ENCODE measurements at places on chromosomes 2 and 18. TPM values are rescaled to one million over a fixed set of nuclear protein-coding genes. Genes with fewer than 3 reads are reported as not detected.

Gene PLGLB1
- 2.4 TPM for total RNA-seq

Gene TTN
- total RNA-seq, result 0.84 TPM

Gene CHN1
- 8.8 TPM for total RNA-seq

Gene CPO
- total RNA-seq, result not detected

GRCh38 chr2:219335373-219335786 is 2.8 kb upstream of the RESP18 start:
- ATAC-seq, result no peak
- peaks cover 4% of the 10 kb centered on the region for H3K4me1 ChIP-seq

DNA sequence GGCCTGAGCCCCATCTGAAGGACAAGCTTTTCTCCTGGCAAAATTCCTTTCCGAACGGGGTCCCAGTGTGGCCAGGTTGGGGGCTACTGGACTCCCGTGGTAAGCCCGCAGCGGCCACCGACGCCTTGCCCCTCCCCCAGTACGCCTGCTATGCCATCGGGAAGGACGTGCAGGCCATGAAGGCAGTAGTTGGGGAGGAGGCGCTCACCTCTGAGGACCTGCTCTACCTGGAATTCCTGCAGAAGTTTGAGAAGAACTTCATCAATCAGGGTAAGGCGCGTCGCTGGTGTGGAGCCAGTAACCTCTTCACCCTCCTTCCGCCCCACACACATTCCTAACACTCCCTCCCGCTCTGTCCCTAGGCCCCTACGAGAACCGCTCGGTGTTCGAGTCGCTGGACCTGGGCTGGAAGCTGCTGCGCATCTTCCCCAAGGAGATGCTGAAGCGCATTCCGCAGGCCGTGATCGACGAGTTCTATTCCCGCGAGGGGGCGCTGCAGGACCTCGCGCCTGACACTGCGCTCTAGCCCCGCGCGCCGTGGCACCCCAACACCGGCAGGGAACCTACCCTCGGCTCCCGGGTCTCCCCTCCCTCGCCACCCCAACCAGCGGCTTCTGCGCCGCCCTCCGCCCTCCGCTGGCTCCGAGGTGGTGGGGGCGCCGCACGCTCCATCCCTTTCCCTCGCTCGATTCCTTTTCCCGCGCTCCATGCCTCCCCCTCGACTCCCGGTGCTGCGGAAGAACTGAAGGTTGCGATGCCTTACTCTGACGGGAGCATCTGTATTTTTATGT is 13.6 kb upstream of the ANKRD53 start:
- H3K4me3 ChIP-seq, result peak overlapping the region; percentile 80
- peak; percentile 99 for ATAC-seq
- H3K4me1 ChIP-seq, result peaks cover 5% of the 10 kb centered on the region
- H3K27ac ChIP-seq, result peak overlapping the region; percentile 2

DNA sequence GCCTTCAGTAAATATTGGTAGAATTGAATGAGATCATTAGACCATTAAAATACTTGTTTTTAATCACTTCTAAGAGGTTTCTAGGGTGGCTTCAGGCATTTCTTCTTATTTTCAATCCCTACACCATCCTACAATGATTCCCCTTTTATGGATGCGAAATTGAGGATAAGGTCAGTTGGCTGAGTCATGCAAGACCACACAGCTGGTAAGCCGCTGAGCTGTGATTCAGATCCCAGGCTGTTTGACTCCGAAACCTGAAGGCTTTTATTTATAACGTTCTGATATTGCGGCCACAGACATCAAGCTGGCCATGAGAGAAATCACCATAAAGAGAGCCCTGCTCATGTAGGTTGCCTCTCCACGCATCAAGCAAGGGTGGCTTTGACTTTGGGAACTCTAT is 133.4 kb downstream of the VAPA start:
- no peak for ATAC-seq
- H3K4me1 ChIP-seq, result no peaks in the 10 kb centered on the region
- H3K27me3 ChIP-seq, result peaks cover 8% of the 10 kb centered on the region
- no peak overlapping the region for H3K27ac ChIP-seq

DNA sequence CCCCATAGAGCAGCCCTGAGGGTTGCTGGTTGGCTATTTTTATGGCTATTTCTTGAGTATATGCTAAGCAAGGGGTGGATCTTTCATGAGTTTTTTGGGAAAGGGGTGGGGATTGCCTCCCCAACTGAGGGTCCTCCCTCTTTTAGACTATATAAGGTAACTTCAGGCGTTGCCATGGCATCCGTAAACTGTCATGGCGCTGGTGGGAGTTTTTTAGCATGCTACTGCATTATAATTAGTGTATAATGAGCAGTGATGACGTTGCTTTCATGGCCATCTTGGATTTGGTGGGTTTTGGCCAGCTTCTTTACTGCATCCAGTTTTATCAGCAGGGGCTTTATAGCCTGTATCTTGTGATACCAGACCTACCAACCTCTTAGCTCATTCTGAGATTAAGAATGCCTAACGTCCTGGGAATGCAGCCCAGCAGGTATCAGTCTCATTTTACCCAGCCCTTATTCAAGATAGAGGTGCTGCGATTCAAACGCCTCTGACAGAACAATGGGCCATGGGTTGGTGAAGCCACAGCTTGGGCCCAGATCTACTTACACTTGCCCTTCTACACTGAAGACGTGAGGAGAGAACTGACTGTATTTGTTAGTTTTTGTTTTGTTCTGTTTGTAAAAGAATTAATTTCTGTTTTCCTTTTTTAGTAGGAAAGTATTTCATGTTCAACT is 53.8 kb upstream of the TMEM163 start:
- H3K4me3 ChIP-seq, result no peak overlapping the region
- no peaks in the 10 kb centered on the region for H3K36me3 ChIP-seq
- H3K27me3 ChIP-seq, result no peaks in the 10 kb centered on the region
- no peak for ATAC-seq

GRCh38 chr2:42754021-42754775 is 9.7 kb downstream of the OXER1 start:
- no peak overlapping the region for H3K27ac ChIP-seq
- H3K4me3 ChIP-seq, result no peak overlapping the region
- H3K36me3 ChIP-seq, result peaks cover 7% of the 10 kb centered on the region
- no peaks in the 10 kb centered on the region for H3K4me1 ChIP-seq
- ATAC-seq, result no peak
- H3K27me3 ChIP-seq, result no peaks in the 10 kb centered on the region

DNA sequence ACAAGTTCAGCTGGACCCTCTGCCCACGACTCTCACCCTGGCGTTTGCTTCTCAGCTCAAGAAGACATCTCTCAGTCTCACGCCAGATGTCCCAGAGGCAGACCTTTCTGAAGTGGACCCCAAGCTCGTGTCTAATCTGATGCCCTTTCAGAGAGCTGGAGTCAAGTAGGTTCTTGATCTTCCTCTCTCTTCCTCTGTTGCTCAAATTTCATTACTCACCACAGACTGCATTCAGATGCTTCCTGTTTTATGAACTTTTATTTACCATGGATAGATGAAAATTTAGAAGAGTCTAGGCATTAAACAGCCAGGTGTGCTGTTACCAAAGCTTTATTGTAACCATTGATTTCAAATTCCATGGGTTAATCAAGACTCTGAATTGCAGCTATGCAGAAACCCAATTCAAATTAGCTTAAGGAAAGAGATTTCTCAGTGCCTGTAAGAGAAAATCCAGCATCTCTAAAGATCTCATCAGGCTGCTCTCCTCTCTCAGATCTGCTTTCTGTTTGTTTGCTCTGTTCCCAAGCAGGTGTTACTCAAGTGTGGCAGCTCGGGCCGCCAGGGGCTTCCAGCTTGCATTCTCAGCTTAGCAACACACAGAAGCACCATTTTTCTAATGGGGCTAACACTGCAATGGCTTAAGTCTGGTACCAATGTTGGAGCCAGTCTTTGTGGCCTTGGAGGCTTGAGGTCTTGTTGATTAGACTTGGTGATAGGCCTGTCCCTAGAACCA is 16.5 kb downstream of the SMARCAL1 start:
- H3K4me1 ChIP-seq, result no peaks in the 10 kb centered on the region
- H3K36me3 ChIP-seq, result peaks cover 98% of the 10 kb centered on the region
- ATAC-seq, result no peak
- H3K4me3 ChIP-seq, result no peak overlapping the region

DNA sequence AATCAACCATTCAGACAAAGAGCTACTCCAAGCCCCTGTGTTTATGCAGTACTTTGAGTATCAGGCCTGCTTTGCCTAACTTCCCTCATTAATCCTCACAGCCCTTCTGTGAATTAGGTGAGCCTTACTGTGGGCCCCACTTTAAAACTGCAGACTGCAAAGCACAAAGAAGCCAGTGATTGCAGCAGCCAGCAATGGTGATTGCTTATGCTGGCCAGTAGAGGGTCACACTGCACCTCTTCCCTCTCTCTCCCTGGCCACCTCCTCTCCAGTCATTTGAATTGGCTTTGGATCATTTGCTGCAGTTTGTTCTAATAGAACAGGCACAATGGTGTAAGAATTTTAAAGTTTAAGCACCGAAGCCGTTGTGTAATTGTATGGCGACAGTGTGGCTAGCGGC is 229.9 kb downstream of the AGPS start:
- ATAC-seq, result no peak
- no peaks in the 10 kb centered on the region for H3K4me1 ChIP-seq
- H3K4me3 ChIP-seq, result no peak overlapping the region
- no peak overlapping the region for H3K27ac ChIP-seq
- peaks cover 8% of the 10 kb centered on the region for H3K36me3 ChIP-seq
- H3K27me3 ChIP-seq, result peaks cover 11% of the 10 kb centered on the region

DNA sequence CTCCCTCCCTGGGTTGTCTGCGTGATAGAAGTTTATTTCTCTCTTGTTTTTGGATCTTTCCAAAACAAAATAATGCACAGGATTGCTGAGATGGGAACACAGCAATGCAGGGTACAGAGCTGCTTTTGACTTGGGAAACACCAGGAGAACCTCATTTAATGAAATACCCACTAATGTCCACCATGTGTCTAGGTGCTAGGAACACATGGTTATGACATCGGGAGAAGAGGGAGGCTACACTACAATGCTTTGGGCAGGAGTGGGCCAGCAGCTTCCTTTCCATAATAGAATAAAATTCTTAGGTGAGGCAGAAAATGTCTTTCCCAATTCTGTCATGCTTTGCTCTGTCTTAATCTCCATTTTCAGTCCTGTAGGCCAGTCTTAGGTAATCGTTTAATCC is 29.2 kb upstream of the KCNF1 start:
- no peak overlapping the region for H3K4me3 ChIP-seq
- peaks cover 8% of the 10 kb centered on the region for H3K27me3 ChIP-seq
- H3K4me1 ChIP-seq, result no peaks in the 10 kb centered on the region
- H3K27ac ChIP-seq, result no peak overlapping the region
- no peak for ATAC-seq

DNA sequence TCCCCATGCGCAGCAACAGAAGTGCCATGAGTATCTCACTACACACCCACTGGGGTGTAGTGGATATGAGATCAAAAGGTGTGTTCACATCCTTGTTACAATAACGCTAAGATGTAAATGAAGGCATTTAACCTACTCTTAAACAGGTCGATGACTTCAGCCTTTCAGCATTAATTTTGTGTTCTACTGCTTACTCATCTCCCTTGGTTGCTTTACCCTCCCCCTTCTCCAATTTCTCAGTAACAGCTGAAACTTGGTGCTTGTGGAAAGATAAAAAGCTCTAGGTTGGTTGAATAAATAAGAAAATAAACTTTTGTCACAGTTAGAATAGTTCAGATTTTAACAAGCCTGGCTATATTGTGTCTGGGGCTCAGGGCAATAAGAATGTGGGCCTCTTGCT is 147.5 kb upstream of the SESTD1 start:
- no peak overlapping the region for H3K4me3 ChIP-seq
- no peak for ATAC-seq
- no peak overlapping the region for H3K27ac ChIP-seq

DNA sequence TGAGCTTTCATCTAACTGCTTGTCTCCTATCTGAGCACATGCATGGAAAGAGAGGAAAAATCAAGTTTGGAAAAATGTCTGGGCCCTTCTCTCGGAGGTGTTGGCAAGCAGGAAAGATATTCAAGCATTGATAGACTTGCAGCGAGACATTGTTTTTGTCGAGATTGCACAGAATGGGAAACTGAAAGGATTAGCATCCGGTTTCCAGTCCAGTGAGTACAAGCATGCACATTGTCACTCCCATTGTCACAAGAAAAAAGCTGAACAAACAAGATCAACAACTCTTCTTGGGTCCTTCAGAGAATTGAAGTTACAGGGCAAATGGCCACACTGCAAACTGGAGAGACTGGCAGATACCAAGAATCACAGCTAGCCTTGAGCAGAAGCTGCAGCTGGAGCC is 19.6 kb upstream of the MC5R start:
- no peaks in the 10 kb centered on the region for H3K4me1 ChIP-seq
- peaks cover 54% of the 10 kb centered on the region for H3K27me3 ChIP-seq
- H3K36me3 ChIP-seq, result no peaks in the 10 kb centered on the region
- no peak overlapping the region for H3K27ac ChIP-seq
- no peak for ATAC-seq

GRCh38 chr2:16032282-16033031 is 92.1 kb downstream of the MYCN start:
- no peak overlapping the region for H3K4me3 ChIP-seq
- ATAC-seq, result no peak
- no peaks in the 10 kb centered on the region for H3K36me3 ChIP-seq
- H3K27ac ChIP-seq, result no peak overlapping the region

- H3K4me1 ChIP-seq, result peaks cover 9% of the 10 kb centered on the region
- H3K27me3 ChIP-seq, result peaks cover 14% of the 10 kb centered on the region
- no peak overlapping the region for H3K27ac ChIP-seq
- no peaks in the 10 kb centered on the region for H3K36me3 ChIP-seq
Measured at GRCh38 chr2:10954416-10954815, 42.7 kb downstream of the KCNF1 start.

GRCh38 chr2:49770919-49771318 is 616.6 kb upstream of the FSHR start:
- ATAC-seq, result no peak
- no peaks in the 10 kb centered on the region for H3K36me3 ChIP-seq
- H3K4me3 ChIP-seq, result no peak overlapping the region
- H3K4me1 ChIP-seq, result no peaks in the 10 kb centered on the region
- H3K27ac ChIP-seq, result no peak overlapping the region

DNA sequence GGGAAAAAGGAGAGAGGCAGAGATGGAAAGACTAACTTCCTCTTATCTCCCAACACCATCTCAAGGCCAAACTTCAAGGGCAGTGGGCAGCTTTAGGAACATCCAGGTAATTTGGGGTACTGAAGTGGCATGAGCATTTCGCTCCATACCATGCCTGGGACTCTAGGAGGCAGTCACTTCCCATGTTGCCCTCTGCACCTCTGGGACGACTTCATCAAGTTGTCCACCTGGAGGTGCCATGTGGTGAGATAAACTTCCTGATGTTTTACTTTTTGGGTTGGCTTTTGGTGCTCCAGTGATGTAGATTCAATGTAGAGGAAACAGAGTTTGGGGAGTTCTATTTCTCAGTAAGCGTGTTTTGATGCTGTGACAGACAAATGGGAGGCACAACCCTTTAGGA is 56.3 kb upstream of the UPP2 start:
- no peaks in the 10 kb centered on the region for H3K36me3 ChIP-seq
- no peak overlapping the region for H3K4me3 ChIP-seq
- no peaks in the 10 kb centered on the region for H3K4me1 ChIP-seq
